ENCODE measurements at places on chromosomes 7 and 10. TPM values are rescaled to one million over a fixed set of nuclear protein-coding genes. Genes with fewer than 3 reads are reported as not detected.

GPR15LG gene
- 1.4 TPM for polyA plus RNA-seq

- no peaks in the 10 kb centered on the region for H3K4me1 ChIP-seq
- no peaks in the 10 kb centered on the region for H3K36me3 ChIP-seq
- no peak for DNase-seq
- no peak overlapping the region for H3K27ac ChIP-seq
These were observed 144.3 kb upstream of the INHBA start for GRCh38 chr7:41847151-41847550.

DNA sequence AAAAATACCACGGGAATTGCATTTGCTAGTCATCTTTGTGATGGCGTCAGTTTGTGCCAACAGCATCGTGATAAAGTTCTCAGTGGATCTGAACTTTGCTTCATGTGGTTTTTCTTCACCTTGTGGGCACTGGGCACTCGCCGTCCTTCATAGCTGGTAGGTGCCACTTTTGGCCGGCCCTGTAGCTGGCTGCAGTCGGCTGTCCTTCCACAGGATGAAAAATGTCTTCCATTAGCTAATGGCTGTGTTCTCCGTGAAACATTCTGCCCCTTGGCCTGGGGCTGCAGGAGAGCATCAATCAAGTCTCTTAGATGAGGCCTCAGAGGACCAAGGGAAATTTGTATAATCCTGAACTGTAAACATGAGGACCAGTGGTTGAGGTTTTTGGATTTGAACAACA lies 145.3 kb downstream of the DYNC1I1 start:
- peaks cover 20% of the 10 kb centered on the region for H3K27me3 ChIP-seq
- no peaks in the 10 kb centered on the region for H3K36me3 ChIP-seq
- H3K4me3 ChIP-seq: no peak overlapping the region
- DNase-seq: no peak

DNA sequence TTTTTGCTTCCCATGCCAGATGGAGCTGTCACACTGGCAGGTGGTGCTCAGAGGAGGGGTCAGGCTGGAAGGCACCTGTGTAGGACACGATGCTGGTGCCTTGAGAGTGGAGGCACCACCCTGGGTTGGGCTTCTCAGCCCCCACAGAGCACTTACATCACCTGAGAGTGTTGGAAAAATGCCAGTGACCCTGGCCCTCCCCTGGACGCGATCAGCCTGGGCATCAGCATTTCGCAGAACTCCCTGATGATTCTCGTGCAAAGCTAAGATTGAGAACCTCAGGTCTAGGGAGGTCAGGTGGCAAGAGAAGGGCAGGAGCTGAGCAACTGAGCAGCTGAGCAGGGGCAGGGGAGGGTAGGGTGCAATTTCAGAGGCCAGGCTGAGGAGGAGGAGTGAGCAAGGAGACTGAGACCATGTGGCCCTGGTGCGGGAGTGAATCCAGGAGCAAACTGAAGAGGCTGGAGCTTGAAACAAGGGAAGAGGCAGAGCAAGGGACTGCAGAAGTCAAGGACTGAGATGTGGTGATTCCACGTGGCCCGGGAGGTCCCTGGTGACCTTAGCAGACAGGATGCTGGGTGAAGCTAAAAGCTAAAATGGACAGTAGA lies 24.7 kb upstream of the GRID1 start:
- no peak overlapping the region for H3K4me3 ChIP-seq
- peaks cover 38% of the 10 kb centered on the region for H3K27me3 ChIP-seq
- no peak overlapping the region for H3K27ac ChIP-seq
- H3K36me3 ChIP-seq: no peaks in the 10 kb centered on the region
- H3K4me1 ChIP-seq: peaks cover 7% of the 10 kb centered on the region
- DNase-seq: no peak

DNA sequence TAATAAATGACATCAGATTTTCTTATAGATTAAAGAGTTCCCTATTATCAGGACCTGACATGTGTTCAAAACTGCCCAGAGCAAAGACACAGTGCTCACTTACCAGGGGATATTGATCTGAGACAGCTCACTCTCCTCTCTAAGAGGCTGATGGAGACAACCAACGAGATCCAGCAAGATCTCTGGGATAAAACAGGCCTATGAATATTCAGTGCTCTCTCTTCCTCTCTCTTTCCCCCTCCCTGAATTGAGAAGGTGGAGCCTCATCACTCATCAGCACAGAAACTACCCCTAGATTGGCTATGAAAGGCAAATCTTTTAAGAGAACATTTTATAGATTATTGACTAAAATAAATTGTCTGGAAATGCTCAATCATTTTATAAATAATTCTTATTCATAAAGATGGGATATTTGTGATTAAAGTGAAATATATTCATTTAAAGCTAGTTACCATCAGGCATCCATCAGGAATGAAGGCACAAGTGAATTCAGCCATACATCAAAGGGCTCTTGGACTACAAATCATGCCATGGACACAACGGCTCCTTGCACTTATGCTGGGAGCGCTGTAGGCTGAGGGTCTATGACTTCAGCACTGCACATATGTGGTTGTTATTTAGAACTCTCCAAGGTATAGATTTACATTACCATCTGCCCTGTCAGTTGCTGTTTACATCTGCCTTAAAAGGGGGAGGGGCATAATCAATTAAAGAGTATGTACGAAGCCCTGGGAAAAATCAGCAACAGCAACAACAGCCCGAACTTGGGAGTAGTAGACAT lies 3.4 kb upstream of the PPP1R17 start:
- no peaks in the 10 kb centered on the region for H3K36me3 ChIP-seq
- H3K27ac ChIP-seq: no peak overlapping the region
- H3K4me1 ChIP-seq: no peaks in the 10 kb centered on the region
- no peak for DNase-seq
- H3K27me3 ChIP-seq: peaks cover 8% of the 10 kb centered on the region

GRCh38 chr7:11642276-11642675 lies 189.7 kb downstream of the THSD7A start:
- H3K27ac ChIP-seq: no peak overlapping the region
- no peak for DNase-seq
- no peaks in the 10 kb centered on the region for H3K27me3 ChIP-seq

DNA sequence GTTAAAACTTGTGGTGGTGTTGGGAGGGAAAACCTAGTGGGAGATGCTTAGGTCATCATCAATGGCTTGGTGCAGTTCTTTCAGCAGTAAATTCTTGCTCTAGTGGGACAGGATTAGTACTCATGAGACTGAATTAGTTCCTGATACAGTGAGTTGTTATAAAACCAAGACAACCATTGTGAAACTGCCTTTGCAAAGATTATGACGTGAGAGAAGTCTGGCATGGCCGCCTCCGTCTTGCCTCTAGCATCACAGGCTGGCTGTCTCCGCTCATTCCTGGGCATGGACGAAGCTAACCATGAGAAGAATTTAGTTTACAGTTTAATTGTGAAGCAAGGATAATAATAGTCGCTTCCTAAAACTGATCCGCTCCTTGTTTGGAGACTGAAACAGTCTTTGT lies 186.4 kb downstream of the KIF20B start:
- H3K27me3 ChIP-seq: no peaks in the 10 kb centered on the region
- no peak overlapping the region for H3K4me3 ChIP-seq
- DNase-seq: no peak
- H3K27ac ChIP-seq: no peak overlapping the region
- H3K36me3 ChIP-seq: no peaks in the 10 kb centered on the region

ABCB1 gene
- polyA plus RNA-seq: 7.0 TPM

SPDYE5 gene
- polyA plus RNA-seq: 2.0 TPM

C7orf33 gene
- polyA plus RNA-seq: not detected

TET1 gene
- polyA plus RNA-seq: 3.2 TPM

GIMAP2 gene
- 9.3 TPM for polyA plus RNA-seq

SPOCK2 gene
- polyA plus RNA-seq: 17.4 TPM

- peak; percentile 90 for DNase-seq
- peak overlapping the region; percentile 47 for H3K27ac ChIP-seq
- H3K27me3 ChIP-seq: no peaks in the 10 kb centered on the region
- H3K4me3 ChIP-seq: no peak overlapping the region
These were observed 15.5 kb downstream of the ZMIZ1 start for GRCh38 chr10:79084012-79084971.

DNA sequence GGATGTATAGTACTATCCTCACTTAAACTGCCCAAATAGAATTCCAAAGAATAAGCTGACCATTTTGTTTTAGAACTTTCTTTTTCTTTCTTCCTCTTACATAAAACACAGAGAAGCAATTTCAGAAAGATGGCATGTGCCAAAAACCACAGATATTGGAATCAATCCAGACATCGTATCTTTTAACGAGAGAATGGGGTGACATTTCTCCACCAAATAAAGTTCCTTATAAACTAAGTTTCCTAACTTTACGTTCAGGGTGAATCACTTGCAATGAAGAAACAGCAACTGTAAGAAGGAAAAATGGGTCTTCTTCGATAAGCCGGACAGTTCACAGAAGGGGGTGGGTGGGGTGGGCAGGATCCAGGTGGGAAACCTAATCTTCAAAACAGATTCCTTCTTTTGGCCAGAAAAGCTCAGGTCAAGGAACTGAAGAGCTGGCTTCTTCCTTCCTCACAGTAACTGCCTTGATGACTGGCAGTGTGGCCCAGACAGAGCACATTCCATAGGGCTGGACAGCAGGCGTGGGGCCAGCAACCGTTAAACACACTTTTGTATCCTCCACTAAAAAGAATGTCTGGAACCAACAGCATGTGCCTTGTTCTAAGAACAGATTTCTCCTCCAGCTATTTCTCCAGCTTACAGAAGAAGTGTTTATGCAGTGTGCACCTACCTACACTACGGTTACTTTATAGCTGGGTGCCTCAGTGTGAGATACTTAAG lies 31.5 kb downstream of the CREB3L2 start:
- H3K27me3 ChIP-seq: no peaks in the 10 kb centered on the region
- no peak overlapping the region for H3K4me3 ChIP-seq
- no peak for DNase-seq
- no peaks in the 10 kb centered on the region for H3K36me3 ChIP-seq
- H3K27ac ChIP-seq: peak overlapping the region; percentile 9

ACBD7 gene
- polyA plus RNA-seq: 2.2 TPM

DNA sequence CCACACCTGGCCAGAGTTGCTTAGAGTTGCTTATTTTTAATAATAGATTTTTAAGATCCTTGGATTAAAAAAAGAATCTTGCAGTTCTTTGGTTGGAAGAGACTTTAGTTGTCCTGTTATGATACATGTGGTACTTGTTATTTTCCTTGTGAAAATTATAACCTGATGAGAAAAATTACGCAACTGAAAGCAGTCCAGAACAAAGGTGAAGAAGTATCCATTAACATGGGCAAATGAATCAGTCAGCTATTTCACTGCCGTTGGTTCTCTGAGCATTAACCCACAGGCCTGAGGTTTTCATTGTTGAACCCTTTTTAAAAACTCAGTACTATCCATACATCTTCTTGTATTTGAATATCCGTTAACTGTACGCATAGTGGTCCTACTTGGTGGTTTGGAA lies 68.2 kb downstream of the GALNT11 start:
- H3K27me3 ChIP-seq: no peaks in the 10 kb centered on the region
- H3K27ac ChIP-seq: no peak overlapping the region
- no peaks in the 10 kb centered on the region for H3K4me1 ChIP-seq
- H3K4me3 ChIP-seq: no peak overlapping the region
- H3K36me3 ChIP-seq: no peaks in the 10 kb centered on the region
- DNase-seq: peak; percentile 24

DNA sequence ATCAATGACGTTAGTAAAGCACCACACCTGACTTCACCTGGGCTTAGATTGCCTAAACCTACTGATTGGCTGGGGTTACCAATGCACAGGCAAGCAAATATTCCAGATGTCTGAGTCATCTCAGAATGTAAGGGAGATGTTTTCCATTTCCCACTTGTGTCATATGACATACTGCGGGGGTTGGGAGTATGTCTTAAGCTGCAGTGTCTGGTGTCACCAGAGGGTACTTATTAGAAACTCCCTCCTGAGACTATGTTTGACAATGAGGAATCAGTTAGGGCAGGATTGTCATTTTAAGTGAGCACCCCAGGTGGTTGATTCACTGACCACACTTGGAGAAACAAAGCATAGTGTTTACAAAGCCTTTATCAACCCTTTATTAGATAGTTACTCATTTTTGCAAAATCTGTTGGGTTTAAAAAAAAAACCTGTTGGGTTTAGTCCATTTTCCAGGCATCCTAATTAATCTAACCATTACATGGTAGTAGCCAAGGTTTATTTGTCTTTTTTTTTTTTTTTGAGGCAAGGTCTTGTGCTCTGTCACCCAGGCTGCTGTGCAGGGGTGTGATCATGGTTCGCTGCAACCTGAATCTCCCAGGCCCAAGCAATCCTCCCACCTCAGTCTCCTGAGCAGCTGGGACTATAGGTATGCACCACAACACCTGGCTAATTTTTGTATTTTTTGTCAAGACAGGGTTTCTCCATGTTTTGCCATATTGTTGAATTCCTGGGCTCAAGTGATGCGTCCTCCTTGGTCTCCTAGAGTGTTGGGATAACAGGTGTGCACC lies 72.5 kb downstream of the CDK6 start:
- H3K4me3 ChIP-seq: no peak overlapping the region
- peaks cover 9% of the 10 kb centered on the region for H3K4me1 ChIP-seq
- peak overlapping the region; percentile 69 for H3K27ac ChIP-seq
- no peaks in the 10 kb centered on the region for H3K27me3 ChIP-seq
- H3K36me3 ChIP-seq: peaks cover 5% of the 10 kb centered on the region

GRCh38 chr7:876972-877311 lies 588 bp downstream of the GET4 start:
- peak overlapping the region; percentile 96 for H3K27ac ChIP-seq
- H3K4me1 ChIP-seq: peaks cover 16% of the 10 kb centered on the region
- H3K27me3 ChIP-seq: no peaks in the 10 kb centered on the region
- peak overlapping the region; percentile 96 for H3K4me3 ChIP-seq

AGAP3 gene
- polyA plus RNA-seq: 58.0 TPM

DNA sequence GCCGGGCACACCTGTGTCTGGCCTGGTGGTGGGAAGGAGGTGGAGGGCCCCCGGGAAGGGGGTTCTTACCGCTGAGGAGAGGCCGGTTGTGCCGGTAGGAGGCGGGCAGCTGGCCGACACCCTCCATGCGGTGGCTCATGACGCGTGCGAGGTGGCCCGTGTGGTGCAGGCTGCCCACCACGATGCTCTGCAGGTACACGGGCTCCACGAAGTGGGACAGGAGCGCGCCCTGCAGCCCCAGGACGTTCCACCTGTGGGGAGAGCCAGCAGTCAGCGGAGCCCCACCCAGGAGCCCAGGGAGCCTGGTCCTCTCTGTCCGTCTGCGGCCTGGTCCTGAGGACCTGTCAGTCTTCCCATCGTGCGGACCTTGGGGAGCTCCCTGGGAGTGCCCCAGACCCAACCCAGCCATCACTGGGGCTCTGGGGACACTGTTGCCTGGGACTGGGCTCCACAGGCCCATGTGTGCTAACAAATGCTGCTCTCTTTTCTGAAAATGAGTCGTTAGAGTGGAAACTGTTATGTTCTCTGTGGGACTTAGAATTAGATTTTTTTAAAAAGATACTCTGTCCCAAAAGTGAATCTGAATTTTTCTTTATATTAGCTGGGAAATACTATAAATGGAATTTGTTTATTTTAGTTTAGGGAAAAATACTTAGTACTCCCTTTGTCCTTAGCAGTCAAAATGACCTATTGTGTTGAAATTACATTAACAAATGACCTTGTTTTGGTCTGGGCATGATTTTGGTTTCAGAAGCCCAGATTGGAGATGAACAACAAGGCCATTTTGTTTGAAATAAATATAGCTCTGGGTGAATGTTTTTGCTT lies 143.9 kb downstream of the WDR37 start:
- H3K4me1 ChIP-seq: peaks cover 17% of the 10 kb centered on the region
- DNase-seq: no peak
- no peak overlapping the region for H3K4me3 ChIP-seq
- no peaks in the 10 kb centered on the region for H3K36me3 ChIP-seq
- no peak overlapping the region for H3K27ac ChIP-seq
- H3K27me3 ChIP-seq: no peaks in the 10 kb centered on the region

ANKRD22 gene
- polyA plus RNA-seq: 1.3 TPM

- H3K4me1 ChIP-seq: no peaks in the 10 kb centered on the region
- no peak overlapping the region for H3K4me3 ChIP-seq
- DNase-seq: no peak
- H3K27me3 ChIP-seq: no peaks in the 10 kb centered on the region
These were observed 13.2 kb downstream of the UBTD1 start for GRCh38 chr10:97511711-97512440.
